ENCODE measurements at places on chromosomes 1 and 21.

DNA sequence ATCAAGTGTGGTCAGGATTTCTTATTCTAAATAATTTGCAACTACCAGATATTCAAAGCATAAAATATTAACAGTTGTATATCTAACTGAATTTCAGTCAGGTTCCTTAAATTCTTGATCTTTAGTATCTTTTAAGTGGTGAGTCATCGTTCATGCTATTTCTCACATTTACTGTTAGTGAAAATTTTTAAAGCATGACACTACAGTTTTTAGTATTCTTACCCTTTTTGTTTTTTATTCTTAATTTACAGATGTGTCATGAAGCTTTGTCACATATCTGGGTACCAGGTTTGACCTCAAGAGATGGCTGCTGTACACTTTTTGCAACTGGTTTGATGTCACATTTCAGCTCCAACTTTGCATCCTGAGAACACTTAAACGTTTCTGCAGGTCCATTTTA, 12.7 kb downstream of the AKIRIN1 start:
- DNase-seq, result no peak

- no peak for DNase-seq
Observed at GRCh38 chr1:214448536-214448935, 102.9 kb downstream of the PTPN14 start.

- no peak for DNase-seq
Observed at GRCh38 chr1:10899490-10900250, 103.2 kb upstream of the CASZ1 start.

DNA sequence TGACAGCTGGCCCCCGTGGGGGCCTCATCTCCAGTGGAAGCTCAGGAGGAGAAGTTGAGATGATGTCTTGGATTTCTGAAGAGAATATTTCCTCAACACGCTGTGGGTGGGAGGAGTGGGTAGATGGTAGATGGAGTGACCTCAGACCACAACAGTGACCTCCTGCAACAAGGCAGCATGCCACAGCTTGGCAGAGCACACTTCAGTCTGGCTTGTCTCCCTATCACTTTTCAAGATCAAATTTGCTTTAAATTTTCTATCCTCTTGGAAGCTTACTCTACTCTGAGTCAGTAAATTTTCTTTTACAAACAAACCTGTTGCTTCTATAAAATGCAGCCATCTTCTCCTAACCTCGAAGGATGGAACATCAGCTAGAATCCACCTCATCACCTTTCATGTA, 59.7 kb downstream of the NTPCR start:
- no peak for DNase-seq

GRCh38 chr1:24203404-24203803, 16.3 kb upstream of the IFNLR1 start:
- DNase-seq, result no peak

- no peak for DNase-seq
Observed at GRCh38 chr1:83769594-83770318, 229.2 kb downstream of the TTLL7 start.

GRCh38 chr1:119714583-119714982, 2.8 kb downstream of the PHGDH start:
- DNase-seq, result no peak

- DNase-seq, result no peak
Observed at GRCh38 chr1:28437264-28437923, 67.9 kb downstream of the PHACTR4 start.

DNA sequence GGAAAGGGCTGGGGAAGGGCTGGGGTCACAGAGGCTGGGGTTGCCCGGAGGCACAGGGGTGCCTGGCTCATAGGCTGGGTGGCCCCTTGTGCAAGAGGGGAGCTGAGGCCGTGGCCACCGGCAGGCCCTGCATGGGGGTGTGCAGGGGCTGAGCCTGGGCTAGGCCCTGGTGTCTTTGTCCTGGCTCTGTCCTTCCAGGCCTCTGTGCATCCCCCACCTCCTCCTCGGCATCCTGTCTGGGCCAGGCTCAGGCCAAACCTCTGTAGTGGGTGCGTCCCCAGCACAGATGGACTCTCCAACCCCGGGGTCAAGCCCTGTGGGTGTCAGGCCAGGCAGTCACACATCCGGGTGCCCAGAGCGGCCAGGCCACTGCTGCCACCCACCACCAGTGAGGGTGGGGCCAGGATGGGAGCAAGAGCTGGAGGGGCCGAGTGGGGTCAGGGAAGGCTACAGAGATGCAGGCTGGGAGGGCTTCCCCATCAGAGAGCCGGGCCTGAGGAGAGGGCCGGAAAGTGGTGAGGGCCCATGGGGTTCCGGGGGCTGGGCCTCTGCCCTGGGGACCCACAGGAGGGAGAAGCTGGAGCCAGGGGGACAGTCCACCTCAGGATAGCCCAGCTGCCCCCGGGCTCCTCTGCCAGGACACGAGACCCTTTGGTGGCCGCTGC, 19.4 kb downstream of the PANK4 start:
- DNase-seq, result no peak

DNA sequence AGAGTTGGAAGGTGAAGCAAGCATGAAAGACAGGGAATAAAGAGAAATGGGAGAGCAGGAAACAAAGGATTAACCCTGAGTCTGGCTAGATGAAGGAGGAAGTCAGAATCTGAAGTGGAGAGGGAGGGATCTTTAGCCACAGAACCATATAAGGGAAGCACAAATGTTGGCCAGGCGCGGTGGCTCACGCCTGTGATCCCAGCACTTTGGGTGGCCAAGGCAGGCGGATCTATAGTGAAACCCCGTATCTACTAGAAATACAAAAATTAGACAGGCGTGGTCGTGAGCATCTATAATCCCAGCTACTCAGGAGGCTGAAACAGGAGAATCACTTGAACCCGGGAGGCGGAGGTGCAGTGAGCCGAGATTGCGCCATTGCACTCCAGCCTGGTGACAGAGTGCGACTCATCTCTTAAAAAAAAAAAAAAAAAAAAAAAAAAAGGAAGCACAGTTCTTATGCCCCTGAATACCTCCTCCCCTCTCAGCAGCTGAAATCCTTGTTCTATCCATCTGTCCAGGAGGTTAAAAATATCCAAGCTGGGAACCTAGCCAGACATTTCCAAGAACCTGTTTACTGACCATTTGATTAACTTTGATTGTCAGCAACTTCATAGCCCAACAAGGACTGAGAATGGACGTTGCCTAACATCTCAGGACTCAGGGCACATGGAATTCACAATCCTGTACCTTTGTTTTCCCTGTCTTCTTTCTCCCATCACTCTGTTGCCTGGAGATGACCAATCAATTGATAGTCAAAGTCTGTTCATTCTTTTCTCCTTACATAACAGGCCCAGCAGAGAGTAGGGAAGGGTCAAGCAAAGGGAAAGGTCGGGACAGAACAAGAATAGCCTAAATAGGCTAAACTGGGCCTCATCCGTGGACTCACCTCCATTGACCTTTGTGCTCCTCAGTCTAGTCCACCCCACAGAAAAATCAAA, 10.6 kb downstream of the TXNIP start:
- no peak for DNase-seq

DNA sequence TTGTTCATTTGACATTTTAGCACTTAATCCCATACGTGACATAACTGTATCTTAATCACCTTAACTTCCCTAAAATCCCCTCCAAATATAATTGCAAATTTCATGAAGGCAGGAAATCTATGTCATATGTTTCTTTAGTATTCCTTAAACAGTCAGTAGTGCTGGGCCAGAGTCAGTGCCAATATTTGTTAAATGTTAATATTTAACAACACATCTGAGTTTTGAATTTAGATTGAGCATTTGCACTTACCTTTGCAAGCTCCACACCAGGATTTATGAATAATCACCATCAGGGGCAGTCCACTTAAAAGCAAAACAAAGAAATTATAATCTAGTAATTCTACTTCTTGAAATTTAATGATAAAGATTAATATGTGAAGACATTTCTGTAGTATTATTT, 5.3 kb downstream of the KTI12 start:
- DNase-seq, result no peak

- DNase-seq, result no peak
Observed at GRCh38 chr1:167092653-167093052, 1.2 kb upstream of the STYXL2 start.

GRCh38 chr1:54567961-54568360, 19.9 kb downstream of the ACOT11 start:
- DNase-seq, result no peak

DNA sequence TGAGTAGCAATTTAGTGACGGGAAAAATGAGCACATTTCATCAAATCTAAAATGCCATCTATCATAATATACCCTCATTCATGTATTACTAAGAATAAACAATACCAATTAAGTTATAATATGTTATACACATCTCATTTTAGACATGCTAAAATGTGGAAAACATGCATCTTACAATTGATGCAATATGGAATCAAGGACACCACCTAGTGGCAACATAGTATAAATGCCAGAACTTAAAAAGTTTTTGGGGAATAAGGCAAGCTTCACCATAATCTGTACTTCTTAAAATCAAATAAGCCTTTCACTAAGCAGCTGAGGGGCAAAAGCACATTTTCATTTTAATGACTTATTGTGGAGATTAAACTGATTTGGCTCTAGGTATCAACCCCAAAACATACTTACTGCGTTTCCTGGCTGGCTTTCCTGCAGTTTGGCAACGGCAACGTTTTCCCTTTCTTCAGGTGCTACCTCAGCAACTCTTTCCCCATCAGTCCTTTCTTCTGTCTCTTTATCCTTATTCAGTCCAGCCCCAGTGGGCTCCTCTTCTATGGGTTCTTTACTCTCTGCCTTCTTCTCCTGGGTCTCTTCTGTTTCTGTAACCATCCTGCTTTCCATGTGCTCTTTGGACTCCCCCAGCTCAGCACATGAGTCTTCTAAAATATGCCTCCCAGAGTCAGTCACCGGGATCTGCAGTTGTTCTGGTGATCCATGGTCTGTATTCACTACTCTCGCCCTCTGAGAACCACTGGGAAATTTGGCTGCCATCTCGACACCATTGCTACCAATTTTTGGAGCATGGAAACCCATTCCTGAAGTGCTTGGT, 11.4 kb downstream of the SDE2 start:
- DNase-seq, result no peak

GRCh38 chr1:9315411-9316079, 22.9 kb downstream of the SPSB1 start:
- peak; percentile 31 for DNase-seq

- no peak for DNase-seq
Observed at GRCh38 chr1:183270541-183271141, 84.6 kb downstream of the LAMC2 start.

- DNase-seq, result no peak
Observed at GRCh38 chr1:39691383-39692151, at the start of gene HPCAL4. Gene HPCAL4 (minus strand): TSS chr1:39691433. CDS start chr1:39684603, 6,830 bp downstream.

DNA sequence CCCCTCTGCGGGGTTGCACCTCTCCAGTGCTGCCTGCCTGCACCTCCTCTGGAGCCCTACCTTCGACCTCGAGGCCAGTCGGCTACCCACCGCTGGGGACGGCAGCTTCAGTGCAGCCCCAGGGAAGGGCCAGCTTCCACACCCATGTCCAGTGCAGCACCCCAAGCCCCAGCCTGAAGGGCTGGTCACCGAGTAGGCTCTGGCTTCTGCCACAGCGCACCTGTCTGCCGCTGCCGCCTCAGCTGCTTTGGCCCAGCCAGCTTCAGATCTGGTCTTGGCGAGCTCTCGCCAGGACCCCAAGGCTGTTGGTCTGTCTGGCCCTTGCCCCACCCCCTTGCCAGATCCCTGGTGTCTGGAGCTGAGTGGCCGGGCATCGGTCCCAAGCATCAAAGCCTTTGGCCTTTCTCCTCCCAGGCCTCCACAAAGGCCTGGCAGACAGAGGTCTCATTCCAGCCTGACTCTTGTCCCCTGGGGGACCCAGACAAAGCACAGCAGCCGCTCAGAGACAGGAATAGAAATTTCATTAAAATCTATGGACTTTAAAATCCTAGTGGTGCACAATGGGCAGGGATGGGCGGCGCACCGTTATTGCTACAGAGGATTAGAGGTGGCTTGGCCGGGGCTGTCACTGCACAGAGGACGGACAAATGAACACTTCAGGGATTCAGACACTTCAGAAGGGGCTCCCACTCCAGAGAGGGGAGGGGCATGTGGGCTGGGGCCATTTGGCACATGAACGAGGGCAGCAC, 4.8 kb downstream of the CCDC24 start:
- no peak for DNase-seq

GRCh38 chr1:100290291-100290690, 24.3 kb downstream of the RTCA start:
- no peak for DNase-seq

- no peak for DNase-seq
Observed at GRCh38 chr1:64845831-64846425, 101.1 kb downstream of the RAVER2 start.

DNA sequence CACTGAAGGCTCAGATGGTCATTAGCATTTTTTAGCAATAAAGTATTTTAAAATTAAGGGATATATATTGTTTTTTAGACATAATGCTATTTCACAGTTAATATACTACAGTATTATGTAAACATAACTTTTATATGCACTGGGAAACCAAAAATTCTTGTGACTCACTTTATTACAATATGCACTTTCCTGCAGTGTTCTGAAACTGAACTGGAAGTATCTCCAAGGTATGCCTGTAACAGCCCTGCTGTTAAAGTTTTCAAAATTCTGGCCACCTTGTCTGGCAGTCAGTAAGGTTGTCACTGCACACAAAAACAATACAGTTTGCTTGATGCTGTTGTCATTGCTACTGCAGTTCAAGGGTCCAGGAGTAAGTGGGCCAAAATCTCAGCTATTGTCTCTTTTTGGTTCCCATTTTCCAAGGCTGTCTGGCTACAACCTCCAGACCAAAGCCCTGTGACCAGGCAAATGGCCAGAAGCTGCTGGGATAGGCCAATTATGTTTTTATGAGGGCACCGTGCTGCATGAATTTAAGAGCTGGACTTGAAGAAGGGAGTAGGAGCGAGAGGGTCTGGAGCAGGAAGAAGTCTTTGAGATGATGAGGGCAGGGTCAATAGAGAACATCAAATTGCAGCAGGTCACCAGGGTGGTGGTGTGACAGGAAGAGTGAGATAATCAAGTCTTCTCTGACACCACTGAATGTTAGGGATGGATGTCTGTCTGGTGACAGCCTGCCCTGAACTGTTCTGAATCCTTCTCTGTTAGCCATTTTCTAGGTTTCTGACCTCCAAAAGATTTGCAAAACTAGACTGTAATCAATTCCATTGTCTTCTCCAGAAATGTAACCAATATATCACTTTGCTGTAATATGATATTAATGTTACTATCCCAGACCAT, 82.3 kb upstream of the CACHD1 start:
- DNase-seq, result no peak

- no peak for DNase-seq
Observed at GRCh38 chr21:28473530-28474220, 519.0 kb downstream of the LTN1 start.

DNA sequence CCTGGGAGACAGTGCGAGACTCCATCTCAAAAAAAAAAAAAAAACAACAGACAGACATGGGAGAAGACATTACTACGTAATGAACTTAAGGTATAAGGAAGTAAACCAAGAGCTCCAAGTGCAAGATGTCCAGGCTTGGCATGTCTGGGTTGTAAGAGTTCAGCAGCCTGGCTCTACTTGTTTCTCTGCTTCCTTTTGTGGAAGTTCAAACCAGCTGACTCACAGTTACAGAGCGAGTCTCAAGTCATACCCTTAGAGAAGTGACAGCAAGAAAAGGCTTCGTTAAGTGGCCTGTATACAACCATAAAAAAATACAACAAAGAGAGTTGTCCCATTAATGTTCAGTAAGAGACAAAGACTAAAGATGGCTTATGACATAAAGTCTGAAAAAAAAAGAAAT, 1.3 kb downstream of the RIT1 start:
- DNase-seq, result no peak

All from GM12878 (cell line).